ENCODE measurements at places on chromosomes 11 and 22.
A peak's percentile ranks its signal among the peaks of the same experiment; 100 is the strongest.

DNA sequence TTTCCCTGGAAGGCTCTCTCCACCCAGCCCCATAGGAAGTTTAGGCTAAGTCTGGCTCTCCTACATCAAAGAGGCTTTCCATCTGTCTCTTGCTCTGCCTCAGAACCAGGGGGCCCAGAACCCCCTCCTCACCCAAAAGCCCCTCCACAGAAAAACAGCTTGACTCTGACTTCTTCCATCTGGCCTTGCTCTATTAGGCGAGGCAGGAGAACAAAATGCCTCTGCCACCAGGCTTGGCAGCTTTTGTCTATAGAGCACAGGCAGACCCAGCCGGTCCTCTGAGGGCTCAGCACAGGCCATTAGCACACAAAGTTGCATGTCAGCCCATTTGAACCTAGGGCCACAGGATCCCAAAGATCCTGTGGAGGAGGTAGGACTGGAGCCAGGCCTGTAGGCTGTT, 75.7 kb upstream of the SUSD2 start:
- DNase-seq, result no peak

DNA sequence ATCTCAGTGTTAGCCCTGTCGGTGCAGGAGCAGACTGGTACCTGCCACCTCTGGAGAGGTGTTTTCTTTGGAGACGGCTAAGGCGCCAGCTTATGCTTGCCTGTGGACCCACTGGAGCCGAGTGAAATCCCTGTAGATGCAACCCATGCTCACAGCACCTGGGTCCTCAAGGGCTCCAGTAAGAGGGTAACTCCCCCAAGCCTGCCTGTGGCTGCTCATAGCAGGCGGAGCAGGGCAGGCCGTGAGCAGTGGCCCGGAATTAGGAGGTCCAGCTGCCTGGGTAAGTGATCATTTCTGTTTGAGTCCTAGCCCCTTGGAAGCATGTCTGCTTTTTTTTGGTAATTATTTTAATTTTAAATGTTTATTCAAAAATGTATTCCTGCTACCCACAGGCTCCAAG, 43.8 kb downstream of the NAT10 start:
- DNase-seq, result no peak

- DNase-seq, result peak; percentile 20
Observed at GRCh38 chr22:43867839-43868635, 5.7 kb upstream of the SULT4A1 start.

- no peak for DNase-seq
Observed at GRCh38 chr22:36506637-36507517, at the start of gene FOXRED2. TSS of gene FOXRED2 (minus strand) at chr22:36507040. CDS start at chr22:36506422, 618 bp downstream.

DNA sequence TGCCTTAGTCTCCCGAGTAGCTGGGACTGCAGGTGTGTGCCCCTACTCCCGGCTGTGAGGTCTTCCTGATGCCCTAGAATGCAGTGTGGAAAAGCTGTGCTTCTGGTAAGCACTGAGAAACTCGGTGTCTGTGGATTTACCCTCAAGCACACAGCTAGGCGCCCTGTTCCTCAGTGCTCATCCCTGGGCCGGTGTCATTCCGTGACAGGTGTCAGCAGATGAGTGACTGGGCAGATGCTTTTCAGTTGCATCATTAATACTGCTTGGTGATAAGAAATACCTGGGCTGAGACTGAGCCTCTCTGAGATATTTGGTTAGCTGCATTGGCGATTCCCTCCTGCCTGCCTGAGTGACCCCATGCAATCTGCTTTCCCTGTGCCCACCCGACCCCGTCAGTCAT, 21.8 kb downstream of the FAM118A start:
- DNase-seq, result no peak

DNA sequence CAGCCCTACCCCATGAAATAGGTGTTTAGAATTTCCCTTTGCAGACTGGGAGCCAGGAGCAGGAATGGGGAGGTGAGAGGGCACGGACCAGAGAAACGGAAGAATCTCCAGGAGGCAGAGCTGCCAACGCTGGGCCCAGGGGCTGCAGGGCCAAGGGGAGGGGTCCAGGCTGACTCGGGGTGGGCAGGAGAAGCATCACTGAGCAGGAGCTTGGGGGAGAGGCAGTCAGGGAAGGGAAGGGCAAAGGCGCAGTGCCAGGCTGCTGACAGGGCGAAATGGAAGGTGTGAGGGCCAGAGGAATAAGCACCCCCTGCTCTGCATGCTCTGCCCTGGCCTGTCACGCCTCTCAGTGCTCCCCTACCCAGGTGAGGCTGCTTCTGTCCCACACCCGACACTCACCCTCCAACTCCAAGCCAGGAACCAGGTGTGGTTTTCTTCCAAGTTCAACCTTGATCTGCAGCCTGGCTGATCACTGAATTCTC, 14.5 kb downstream of the LRRC32 start:
- DNase-seq, result no peak

- no peak for DNase-seq
Observed at GRCh38 chr11:95175818-95176380, 55.1 kb downstream of the SESN3 start.

DNA sequence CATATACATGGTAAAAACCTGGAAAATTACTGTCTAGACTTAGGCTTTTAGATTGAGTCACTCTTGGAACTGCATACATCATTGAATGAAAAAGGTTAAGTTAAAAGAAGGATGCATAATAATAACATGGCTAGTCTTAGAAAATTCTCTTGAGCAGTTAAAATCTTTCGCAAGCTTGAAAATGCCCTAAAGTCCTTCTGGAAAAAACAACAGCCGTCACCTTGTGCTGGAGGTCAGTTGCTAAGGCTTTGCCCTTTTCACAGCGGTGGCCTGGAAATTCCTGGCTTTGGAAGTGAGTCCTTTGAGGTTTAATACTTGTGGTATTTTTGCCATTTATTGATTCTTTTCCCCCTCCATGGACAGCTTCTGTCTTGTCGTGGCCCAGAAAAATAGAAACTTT, 17.4 kb upstream of the FBLN1 start:
- DNase-seq, result no peak

- DNase-seq, result no peak
Observed at GRCh38 chr11:44725757-44726282, 942 bp upstream of the TSPAN18 start.

DNA sequence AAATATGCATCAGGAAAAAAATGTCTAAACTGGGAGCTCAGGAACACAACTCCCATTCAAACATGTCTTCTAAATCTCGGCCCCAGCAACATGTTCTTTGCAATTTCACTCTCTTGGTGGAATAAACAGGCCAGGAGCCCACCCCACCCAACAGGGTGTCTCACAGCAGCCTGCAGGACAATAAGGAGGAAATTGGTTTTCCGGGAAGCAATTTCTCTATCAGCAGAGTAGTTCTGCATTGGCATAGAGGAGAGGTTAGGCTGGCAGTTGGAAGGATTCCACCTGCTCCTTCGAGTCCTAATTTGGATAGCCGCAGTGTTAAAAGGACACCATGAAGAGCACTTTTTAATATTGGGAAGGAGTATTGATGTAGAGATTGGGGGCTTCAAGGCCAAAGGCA, 55.9 kb upstream of the BARX2 start:
- no peak for DNase-seq

DNA sequence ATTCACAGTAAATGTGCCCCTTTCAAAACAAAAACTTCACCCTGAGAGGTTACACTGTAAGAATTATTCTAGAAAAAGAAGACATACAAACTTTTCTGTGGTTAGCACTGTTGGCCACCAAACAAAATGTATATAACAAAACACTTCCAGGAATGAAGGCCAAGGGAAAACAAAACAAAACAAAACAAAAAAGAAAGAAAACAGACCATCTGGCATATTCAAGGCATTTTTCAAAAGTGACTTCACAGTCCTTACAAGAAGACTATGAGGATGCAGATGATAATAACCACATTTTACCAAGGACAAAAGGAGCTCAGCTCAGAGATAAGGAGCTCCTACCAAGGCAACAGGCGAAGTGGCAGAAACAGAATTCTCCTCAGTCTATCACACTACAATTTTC, 24.9 kb downstream of the CTSC start:
- peak; percentile 38 for DNase-seq

DNA sequence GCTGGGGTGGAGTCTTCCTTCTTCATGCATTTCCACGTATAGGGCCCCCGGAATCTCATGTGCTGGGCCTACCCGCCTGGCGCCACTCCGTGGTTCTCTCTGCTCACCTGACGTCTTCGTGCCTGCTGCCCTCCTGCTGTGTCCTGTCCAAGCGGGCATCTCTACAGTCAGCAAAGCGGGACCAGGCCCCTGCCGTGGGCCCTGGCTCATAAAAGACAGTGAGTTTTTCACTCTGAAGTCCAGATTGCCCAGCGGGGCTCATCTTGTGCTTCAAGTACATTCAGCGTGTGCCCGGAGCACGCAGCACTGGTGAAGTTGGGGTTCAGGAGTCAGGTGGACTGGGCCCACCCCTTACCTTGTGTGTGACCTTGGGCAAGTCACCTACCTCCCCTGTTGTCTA, 17.4 kb downstream of the C11orf24 start:
- no peak for DNase-seq

DNA sequence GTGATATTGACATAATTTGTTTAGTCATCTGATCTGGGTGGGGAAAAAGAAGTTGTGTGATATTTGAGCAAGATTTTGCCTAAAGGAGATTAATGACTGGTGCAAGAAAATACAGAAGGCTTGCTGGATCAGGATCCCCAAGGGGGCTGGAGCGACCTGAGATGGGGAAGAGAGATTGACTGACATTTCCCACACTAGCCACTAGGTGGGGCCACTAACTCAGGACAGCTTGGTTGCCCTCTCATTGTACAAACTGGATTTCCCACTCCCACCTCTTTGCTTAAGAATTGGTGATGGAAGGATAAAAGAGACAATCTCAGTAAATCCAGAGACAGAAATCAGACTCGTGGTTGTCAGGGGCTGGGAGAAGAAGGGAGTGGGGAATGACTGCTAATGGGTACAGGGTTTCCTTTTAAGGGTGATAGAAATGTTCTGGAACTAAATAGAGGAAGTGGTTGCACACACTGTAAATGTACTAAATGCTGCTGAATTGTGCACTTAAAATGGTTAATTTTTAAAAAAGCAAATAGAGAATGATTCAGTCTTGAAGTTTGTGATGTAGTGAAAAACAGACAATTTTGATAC, 50.7 kb downstream of the CTTN start:
- no peak for DNase-seq

DNA sequence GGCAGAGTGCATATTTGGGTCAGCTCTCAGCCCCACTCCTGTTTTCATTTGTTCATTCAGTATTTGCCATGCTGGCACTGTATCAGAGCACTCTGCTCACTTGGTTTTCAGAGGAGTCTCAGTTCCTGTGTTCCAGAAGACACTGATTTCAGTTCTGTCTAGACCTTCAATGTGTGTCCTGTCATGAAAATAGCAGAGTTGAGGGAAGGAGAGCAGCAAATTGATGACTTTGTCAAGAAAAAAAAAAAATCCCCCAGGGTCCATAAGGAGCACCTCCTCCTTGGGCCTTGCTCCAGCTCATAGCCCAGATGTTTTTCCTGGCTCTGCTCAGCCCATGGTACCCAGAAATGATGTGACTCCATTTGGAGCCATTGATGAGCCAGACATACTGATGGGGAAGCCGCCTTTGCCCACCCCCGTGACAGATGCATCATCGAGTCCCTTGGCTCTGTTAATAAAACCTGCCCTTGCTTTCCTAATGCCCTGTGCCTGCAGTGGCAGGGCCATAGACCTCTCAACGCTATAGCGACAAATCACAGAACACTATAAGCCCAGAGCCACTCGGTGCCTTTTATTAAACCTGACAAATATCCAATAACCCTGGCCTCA, 107.0 kb downstream of the PKNOX2 start:
- no peak for DNase-seq

GRCh38 chr11:119872611-119873310, 143.8 kb upstream of the NECTIN1 start:
- DNase-seq, result no peak

- no peak for DNase-seq
Observed at GRCh38 chr22:37007651-37008050, 11.6 kb downstream of the TST start.

GRCh38 chr11:86687185-86687778, 14.9 kb upstream of the ME3 start:
- DNase-seq, result no peak

DNA sequence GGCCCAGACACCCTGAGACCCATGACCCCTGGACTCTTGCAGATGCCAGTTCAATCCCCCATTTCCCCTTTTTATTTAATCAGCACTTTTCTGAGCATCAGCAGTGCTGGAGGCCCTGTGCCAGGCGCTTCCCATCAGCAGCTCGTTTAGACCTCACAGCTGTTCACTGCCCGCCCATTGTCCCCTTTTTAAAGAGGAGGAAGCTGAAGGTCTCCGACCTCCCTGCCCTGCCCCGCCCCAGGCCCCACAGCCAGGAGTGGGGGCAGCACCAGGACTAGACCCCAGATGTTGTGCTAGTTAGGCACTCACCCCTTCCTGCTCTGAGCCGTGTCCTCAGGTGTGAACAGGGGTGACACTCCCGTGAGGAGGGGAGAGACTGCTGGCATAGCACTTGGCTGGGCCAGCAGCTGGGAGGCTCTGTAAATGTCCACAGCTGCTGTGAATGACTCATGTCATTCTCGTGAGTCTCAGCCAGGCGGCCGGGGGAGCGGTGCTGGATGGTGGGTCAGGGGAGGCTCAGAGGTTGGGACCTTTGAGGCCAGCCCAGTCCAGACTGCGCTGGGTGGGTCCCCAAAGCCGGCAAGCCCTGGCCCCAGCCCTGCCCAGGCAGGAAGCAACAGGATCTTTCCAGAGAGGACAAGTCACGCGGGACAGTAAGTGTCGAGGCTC, 19.9 kb downstream of the EMID1 start:
- no peak for DNase-seq

DNA sequence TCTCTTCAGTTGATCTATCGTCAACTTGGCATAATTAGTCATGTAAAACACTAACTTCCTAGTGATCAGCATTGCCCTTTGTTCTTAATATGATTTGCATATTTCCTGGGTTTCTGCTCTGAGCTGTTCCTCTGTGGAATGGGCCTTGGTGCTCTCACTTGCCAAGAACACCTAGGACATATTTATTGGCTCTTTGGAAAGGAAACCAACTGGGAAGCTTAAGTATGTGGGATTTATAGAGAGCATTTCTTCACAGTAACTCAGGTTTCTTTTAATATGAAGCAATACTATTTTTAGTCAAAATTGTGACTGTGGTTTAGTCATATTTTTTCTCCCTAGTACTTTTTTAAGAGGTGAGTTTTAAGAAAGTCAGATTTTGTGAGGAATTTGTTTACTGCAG, 28.8 kb downstream of the FAT3 start:
- DNase-seq, result no peak
